ENCODE measurements at places on chromosomes 5 and 9.

DNA sequence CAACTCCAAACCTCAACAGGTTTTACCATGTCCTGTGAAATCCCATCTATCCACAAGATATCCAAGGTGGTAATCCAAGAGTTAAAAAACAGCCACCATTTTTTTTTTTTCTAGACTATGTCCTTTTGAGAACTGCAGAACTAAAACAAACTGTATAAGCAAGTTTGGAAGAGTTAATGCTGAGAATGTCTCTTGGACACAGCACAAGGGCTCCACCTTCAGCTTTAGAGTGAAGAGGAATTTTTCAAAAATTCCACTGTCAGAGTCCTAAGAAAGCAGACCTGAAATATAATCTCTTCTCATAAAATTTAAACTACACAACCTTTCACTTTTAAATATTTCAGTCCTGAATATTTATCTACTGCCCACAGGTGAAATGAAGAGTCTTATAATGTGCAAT, 167.8 kb upstream of the CCNG1 start:
- DNase-seq = peak; percentile 5

DNA sequence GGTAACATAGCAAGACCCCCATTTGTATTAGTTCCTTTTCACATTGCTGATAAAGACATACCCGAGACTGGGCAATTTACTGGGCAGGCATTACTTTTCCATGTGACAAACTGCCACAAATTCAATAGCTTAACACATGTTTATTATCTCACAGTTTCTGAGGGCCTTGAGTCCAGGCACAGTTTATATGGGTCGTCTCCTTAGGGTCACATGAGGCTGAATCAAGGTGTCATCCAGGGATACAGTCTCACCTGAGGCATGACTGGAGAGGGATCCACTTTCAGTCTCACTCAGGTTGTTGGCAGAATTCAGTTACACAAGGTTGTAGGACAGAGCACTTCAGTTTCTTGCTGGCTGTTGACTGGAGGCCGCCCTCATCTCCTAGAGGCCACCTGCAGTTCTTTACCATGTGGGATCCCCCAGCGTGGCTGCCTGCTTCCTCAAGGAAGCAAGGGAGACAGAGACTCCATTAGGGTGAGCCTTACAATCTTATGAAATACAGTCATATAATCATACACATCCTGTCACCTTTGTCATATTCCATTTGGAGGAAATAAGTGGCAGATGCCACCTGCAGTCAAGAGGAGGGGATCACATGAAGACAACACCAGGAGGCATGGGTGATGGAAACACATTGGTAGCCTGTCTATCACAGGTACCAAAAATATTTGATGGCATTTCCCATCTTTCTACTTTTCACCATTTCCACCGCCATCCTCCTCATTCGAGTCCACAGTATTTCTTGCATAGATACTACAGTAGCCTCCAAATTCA, 15.1 kb upstream of the ERAP1 start:
- DNase-seq = no peak

DNA sequence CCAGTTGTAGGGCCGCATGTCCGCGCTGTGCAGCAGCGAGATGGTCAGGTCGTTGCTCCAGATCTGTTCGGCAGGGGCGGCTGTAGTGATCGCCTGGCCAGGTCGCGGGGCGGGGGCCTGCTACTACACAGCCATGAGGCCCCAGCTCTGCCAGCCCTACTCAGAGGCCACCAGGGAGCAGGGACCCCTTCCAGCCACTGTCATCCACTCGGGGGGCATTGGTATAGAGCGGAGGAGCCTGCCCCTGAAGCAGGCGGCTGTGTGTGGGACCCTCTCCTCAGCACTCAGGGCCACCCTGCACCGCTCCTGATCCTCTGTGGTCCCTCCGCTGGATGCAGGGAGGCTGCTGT, 1.7 kb downstream of the FBXW5 start:
- DNase-seq = no peak

DNA sequence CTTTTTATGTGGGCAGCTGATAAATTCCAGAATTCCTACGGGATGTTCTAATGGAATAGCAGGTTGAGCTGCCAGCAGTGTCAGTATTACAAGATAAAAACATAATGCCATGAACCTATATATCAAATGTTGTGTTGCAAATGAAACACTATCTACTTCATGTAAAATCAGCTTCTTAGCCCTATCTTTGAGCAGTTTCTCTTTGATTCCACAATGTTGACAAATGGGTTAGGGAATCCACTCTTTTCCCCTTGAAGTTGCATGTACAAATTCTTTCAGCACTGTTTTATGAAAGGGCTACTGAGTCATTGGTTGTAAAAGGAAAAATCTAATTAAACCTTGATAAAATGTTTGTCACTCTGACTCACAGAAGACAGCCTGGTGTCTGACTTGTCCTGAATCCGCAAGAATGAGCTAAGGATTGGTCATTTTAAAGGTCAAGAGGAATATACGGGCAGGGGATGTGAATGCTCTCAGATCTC, 950.6 kb upstream of the NUDT12 start:
- peak; percentile 17 for DNase-seq

DNA sequence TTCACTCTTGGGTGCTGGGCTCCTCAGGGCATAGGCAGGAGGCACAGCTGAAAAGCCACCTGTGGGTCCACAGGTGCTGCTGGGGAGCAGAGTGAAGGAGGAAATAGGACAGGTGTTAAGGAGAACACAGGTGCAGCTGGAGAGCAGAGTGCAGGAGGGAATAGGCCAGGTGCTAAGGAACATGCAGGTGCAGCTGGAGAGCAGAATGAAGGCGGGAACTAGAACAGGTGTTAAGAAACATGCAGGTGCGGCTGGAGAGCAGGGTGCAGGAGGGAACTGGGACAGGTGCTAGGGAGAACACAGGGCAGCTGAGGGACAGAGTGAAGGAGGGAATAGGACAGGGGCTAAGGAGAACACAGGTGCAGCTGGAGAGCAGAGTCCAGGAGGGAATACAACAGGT, 43.8 kb upstream of the PLEKHG4B start:
- DNase-seq = no peak

DNA sequence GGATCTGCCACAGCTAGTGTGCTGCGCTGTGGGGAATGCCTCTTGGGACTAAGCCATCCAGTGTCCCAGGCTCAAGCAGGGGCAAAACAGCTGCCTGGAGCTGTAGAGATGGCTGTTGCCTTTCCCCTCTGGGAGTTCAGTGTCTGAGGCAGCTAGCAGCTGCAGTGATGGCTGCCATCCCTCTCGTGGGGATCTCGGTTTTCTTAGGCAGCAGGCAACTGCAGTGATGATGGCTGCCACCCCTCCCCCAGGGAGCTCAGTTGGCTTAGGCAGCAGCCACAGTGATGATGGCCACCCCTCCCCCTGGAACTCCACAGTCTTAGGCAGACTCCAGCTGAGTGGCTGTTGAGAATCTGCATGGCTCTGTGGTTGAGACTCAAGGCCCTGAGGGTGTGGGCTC, 1389.2 kb upstream of the NUDT12 start:
- DNase-seq = no peak

GRCh38 chr5:94499806-94500205, 118.6 kb downstream of the KIAA0825 start:
- DNase-seq = no peak

- peak; percentile 48 for DNase-seq
Observed at GRCh38 chr9:99489060-99489413, 267.0 kb downstream of the SEC61B start.

GRCh38 chr5:76688212-76688611, 27.7 kb upstream of the F2R start:
- no peak for DNase-seq

Measured in cardiac fibroblast (primary cell).